ENCODE measurements at places on chromosomes 1 and 21.

DNA sequence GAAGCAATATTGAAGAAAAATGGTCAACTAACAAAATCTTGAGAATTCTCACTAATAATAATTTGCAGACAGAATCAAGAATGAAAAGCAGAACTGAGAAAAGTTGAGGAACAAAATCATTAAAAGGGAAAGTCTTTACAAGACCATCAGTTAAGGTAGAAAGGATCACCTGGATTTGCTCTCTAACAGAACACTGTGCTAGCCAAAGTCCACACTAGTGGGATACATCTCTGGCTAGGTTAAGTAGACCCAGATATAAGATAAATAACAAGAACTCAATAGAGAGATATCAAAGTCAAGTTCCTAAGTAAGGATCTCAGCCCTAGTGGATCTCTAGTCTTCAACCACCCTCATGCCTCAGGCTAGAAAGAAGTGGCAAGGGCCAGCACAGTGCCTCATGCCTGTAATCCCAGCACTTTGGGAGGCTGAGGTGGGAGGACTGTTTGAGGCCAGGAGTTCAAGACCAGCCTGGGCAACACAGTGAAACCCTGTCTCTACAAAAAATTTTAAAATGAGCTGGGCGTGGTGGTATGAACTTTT, 19.6 kb downstream of the IPP start:
- no peak for DNase-seq

DNA sequence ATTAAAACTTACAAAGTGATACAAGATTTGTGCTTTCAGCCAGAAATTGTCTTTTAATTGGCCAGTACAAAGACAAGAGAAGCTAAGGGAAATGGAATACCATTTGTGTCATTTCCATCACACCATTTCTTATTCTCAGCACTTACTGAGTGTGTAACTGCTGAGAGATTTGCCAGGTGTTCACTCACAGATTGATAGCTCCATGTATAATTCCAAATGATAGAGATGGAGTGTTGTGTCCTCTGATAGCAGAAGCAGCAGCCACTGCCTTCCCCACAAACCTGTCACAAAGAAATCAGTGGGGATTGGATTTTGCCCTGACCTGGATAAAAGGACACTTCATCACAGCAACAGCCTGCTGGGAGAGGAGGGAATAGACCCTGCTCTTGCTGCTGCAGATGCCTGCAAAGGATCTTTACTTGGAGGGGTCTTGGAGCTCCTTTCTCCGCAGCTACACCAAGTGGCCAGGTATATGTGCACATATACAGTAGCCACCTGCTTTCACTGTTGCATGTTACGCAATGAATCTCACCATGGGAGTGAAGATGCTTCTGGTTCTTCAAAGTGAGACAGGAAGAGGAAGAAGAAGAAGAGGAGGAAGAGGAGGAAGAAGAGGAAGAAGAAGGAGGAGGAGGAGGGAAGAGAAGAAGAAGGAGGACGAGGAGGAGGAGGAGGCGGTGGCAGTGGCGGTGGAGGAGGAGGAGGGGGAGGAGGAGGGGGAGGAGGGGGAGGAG, 78.7 kb upstream of the KCNJ15 start:
- no peak for DNase-seq

GRCh38 chr1:4506591-4506990, 147.8 kb upstream of the AJAP1 start:
- no peak for DNase-seq

GRCh38 chr21:42500736-42501135, 4.7 kb upstream of the RSPH1 start:
- DNase-seq: no peak

DNA sequence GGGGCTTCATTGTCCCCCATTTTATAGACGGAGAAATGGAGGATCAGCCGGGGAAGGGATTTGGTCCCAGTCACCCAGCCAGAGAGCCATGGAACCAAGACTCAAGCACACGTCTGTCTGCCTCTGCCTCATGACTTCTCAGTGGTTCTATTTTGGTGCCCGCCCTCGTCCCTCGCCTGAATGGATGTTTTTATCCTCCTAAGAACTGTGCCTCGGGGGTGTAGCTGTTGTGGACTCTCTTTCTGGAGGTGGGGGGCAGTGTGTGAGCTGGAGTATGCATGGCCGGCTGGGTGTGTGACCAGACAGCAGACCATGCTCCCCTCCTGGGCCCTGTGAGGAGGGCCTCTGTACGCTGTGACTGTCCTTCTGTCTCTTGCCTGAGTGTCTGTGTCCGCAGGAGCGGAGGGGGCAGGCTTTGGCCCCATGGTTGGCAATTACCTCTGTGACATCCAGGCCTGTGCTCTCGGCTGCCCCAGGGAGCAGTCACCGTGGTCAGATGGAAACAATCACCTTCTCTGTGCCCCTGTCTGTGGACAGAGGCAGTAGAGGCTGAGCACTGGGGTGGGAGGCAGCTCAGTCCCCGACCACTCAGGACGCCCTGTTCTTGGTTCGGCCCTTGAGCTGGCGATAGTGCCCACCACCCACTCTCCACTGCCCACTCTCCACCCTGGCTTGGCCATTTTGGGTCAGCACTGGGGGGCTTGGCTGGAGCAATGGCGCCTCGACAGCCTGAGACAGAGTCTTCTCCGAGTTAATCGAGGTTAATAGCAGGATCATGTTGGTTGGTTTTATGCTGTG, 20.4 kb downstream of the WNT4 start:
- DNase-seq: no peak

DNA sequence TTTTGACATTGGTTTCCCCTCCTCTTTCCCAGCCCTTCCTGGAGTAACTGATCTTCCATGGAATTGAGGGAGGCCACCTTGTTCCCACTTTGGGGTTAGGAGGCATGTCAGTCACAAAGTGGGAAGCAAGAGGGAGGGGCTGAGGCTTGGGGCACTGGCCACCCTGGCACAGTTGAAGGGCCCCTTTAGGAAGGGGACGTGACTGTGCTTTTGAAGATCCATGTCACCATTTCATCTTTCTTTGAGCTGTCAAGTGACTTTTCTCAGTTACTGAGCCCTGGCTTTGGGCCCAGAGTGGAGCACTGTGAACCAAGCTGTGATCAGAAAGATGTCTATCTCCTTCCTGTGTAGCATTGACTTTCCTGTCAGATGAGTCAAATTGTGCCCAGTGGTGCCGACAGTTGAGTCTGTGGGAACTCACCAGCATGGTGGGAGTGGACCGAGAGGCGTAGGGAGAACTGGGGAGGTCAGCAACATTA, 38.5 kb upstream of the TDRD10 start:
- DNase-seq: peak; percentile 61

DNA sequence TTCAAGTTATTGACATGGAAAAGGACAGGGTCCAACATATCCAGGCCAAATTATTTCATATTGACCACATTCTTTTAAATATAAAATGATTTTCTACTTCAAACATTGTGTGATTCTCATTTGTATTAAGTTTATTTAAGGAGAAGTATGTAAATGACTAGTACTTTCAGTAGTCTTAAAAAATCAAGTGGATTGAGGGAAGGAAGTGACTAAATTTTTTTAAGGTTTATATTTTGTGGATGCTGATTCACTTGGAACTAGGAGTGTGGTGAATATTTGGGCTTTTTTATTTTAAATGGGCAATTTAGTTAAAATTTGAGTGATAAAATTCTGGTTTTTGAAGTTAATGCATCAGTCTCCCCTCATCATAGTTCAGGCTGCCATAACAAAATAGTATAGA, 10.1 kb downstream of the PRRC2C start:
- DNase-seq: no peak

- no peak for DNase-seq
These were observed 44.9 kb upstream of the FOXD3 start for GRCh38 chr1:63277195-63278192.

GRCh38 chr1:166822385-166822784, 16.9 kb upstream of the POGK start:
- no peak for DNase-seq

DNA sequence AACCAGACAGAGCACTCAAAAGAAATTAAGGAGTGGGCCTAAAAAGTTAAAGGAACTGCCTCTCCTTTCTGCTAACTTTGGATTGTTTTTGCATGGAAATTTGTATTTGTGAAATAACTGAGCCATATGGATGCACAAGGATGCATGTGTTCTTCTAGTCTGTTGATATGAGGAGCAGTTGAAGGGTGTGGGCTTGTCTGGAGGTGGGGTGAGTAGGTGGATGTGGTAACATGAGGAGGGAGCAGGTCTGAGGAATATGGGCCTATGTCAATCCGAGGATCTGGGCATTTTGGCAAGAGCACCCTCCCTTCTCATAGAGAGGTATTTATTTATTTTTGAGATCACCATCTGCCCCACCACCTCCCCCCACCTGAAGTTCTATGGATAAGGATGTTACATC, 13.4 kb downstream of the CACNA1E start:
- DNase-seq: no peak

DNA sequence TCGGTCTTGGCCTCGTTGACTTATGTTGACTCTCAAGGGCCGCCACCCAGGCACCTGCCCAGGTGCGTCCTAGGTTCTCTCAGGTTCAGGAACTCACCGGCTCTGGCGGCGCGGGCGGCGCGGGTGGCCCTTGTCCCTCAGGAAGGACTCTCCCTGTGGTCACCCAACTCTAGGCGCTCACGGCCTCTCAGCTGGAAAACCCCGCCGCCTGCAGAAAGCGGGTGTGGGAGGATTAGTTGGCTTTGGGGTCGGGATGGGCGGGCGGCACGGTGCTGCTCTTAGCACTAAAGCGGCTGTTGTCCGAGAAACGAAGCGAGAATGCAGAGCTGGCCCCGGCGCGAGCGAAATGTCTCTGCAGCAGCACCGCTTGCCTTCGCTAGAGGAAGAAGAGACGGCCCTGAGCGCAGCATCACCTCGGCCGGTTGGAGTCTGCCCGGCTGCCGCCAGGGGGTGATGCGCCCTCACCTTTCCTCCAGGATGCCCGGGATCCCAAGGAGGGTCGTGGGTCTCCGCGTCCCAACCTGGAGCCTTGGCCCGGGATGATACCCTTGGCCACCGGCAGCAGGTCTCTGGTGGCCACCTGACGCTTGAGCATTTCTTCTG, 8.1 kb upstream of the TADA1 start:
- DNase-seq: peak; percentile 10

GRCh38 chr1:42504535-42505128, 41.5 kb downstream of the CCDC30 start:
- DNase-seq: no peak

DNA sequence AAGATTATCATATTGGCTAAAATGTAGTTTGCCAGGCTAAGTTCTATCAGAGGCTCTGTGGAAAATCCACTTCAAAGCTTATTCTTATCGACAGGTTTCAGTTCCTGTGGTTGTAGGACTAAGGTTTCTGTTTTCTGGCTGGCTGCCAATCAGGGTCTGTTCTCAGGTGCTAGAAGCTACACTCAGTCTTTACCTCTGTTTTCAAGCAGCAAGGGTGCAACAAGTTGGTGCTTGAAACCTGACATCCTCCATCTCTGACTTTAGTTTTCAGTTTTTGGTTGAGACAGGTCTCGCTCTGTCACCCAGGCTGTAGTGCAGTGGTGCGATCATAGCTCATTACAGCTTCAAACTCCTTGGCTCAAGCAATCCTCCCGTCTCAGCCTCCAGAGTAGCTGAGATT, 15.3 kb upstream of the TMCO2 start:
- peak; percentile 60 for DNase-seq

- no peak for DNase-seq
These were observed 50.2 kb upstream of the BCL9 start for GRCh38 chr1:147491098-147491497.

DNA sequence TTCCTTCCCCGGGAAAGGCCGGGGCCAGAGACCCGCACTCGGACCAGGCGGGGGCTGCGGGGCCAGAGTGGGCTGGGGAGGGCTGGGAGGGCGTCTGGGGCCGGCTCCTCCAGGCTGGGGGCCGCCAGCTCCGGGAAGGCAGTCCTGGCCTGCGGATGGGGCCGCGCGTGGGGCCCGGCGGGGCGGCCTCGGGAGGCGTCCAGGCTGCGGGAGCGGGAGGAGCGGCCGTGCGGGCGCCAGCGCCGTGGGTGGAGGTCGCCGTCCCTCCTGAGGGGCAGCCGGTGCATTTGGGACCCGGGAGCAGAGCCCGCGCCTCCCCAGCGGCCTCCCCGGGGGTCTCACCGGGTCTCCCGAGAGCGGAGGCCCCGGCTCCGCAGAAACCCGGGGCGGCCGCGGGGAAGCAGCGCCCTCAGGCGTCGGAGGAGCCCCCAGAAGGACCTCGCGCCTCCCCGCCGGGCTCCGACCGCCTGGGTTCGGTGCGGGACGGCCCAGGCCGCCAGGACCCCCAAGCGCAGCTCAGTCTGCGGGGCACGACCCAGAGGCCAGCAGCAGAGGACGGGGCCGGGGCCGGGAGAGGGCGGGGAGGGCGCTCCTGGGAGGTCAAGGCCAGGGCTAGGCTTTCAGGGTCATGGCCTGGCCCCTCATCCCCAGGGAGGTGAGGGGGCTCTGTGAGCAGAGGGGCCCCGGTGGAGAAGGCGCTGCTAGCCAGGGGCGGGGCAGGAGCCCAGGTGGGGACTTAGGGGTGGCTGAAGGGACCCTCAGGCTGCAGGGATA, 7.2 kb upstream of the SLX9 start:
- no peak for DNase-seq

GRCh38 chr21:36330904-36331303, 10.9 kb downstream of the MORC3 start:
- DNase-seq: no peak

DNA sequence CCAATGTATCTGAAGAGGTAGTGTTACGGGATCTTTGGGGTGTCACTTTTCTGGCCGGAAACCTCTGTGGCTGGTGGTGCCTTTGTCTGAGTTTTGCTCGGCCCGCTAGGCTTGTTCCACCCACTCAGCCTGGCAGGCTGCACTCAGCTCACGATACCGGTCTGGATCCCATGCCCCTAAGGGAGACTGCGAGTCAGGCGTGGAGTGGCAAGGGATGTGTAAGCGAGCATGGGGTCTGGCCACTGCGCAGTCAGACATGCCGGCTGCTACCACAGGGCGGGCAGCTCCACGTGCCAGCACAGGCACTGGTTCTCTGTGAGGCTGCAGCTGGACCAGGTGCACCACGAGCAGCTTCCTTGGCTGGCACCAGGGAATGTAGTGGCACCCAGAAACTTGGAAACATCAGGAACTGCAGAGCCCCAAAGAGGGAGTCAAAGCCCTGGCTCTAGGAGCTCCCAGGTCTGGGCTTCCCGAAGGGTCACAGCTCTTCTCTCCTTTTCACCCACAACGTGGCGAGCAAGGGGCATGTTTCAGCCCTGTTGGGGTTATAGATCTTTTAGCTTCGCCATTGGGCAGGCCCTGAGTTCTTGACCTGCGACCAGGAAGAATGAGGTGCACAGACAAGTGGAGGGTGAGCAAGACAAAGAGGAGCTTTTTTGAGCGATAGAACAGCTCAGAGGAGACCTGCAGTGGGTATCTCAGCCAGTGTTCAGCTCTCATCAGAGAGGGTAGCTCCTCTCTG, 23.8 kb upstream of the LRRC8C start:
- DNase-seq: peak; percentile 52

DNA sequence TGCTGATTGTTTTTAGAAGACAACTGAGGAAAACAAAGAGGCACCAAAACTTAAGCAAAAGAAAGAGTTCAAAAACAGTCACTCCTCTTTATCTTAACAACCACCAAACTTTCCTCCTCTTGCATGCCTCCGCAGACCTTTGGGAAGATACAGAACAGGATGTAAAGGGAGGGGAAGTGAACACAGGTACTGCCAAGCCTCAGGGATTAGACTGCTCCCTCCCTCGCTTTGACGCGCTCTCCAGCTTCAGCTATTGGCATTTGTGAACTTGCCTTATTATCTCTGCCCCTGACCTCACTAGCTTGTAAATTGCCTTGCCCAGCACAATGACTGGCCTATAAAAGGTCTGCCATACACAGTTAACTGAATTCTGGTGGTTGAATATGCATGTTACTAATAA, 4.8 kb upstream of the SRP9 start:
- DNase-seq: no peak

- no peak for DNase-seq
These were observed 24.4 kb downstream of the MCOLN2 start for GRCh38 chr1:84972377-84972987.

GRCh38 chr1:19407494-19408096, 77.7 kb downstream of the CAPZB start:
- no peak for DNase-seq

GRCh38 chr1:236144033-236144432, 1.7 kb downstream of the GPR137B start:
- no peak for DNase-seq
